Type B pancreatic cell (in vitro differentiated cells): ENCODE measurements at places on chromosomes 11 and 22.

- no peak for DNase-seq
These were observed 34.6 kb downstream of the ZNRF3 start for GRCh38 chr22:28917747-28918549.

DNA sequence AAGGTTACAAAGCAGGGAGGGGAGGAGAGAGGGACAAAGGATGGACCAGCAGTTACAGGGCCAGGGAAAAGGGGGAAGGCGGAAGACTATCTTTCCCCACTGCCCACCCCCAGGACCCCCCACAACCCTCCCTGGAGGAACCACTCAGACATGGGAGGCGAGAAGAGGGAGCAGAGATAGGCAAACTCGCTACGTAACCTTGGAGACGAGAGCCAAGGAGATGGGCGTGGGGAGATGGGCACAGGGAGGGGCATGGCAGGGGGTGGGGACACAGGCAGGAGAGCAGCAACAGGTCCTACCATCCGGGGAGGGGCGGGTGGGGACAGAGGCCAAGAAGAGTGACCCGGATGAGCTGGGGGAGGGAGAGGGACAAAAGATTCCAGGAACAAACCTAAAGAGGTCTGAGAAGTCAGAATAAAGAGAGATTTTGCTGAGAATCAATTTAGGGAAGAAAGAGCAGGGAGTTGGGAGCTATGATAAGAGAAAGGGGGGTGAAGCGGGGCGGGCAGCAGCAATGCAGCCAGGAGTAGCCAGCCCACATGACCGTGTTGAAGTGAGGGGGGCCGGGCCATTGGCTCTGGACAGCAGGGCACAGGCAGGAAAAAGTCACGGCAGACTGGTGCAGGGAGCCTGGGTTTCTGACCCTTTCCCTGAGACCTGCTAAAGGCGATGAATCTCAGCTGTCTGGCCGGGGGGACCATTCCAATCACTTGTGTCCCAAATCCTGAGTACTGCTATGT is 128.4 kb downstream of the BUD13 start:
- DNase-seq: no peak

DNA sequence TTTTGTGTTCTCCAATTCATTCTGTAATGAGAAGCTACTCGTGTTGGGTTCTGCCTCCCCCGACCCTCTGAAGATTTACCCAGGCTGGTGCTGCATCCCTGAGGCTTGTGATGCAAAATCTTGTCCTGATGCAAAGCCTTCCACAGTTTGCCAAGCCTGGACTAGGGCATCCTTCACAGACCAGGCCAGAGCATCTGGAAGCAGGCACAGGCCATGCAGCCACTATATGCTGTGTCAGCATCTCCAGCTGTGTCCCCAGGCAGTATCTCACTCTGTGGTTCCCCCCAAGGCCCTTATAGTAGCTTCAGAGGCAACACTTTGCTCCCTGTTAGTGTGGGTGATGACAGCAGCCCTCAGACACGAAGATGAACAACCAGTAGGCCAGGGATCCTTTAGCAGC is 77.3 kb upstream of the RCN1 start:
- DNase-seq: no peak

- DNase-seq: no peak
These were observed 24.1 kb downstream of the RGL4 start for GRCh38 chr22:23714596-23715578.

GRCh38 chr11:35598254-35599125 is 19.8 kb upstream of the FJX1 start:
- DNase-seq: no peak

DNA sequence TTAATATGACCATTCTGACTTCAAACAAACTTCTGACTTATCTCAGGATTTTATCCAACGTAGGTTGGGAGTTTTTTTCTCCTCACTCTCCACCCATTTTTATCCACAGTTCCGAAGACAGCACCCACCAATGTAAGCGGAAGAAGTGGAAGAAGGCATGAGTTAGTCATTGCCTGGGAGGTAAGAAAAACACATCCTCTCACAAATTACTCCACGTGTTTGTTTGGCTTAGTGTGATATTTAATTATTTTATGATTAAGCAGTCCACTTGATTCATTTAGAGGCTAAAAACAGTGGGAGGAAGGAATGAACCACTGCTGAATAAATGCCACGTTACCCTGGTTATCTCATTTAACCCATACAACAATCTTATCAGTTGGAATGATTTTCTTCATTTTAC is 389.6 kb upstream of the ARHGAP42 start:
- DNase-seq: no peak

DNA sequence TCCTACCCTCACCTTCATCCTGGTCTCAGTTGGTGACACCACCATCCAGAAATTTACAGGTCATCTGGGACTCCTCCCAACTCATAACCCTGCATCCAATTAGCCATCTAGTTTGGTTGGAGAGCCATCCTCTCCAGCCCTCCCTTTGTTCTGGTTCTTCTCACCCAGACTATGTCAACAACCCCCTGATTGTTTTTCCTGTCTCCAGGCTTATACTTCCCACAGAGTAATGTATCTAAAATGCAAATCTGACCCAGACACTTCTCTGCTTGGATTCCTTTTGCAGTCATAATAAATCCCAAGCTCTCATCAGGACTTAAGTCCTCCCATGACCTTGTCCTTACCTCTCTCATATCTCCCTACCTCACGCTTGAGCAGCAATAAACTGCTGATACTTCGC is 3.0 kb downstream of the TTC12 start:
- DNase-seq: no peak

GRCh38 chr11:117488996-117489952 is 161.6 kb downstream of the CEP164 start:
- no peak for DNase-seq

DNA sequence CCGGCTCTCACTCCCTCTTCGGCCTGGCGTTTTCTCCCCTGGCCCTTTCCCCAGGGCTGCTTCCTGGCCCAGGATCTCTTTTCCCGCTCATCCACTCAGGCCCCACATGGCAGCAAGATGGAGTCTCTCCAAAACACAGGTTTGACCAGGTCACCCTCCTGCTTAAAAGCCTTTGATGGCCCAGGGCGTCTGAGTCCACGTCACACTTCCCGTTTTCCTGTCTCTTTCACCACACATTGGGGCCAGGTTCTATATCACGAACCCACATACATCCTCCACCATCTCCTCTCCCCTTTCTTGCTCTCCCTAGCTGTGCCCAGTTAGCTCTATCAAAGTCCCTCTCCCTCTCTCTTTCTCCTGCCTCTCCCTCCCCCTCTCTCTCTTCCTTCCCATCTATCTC is 7.8 kb upstream of the LRRC32 start:
- DNase-seq: no peak

DNA sequence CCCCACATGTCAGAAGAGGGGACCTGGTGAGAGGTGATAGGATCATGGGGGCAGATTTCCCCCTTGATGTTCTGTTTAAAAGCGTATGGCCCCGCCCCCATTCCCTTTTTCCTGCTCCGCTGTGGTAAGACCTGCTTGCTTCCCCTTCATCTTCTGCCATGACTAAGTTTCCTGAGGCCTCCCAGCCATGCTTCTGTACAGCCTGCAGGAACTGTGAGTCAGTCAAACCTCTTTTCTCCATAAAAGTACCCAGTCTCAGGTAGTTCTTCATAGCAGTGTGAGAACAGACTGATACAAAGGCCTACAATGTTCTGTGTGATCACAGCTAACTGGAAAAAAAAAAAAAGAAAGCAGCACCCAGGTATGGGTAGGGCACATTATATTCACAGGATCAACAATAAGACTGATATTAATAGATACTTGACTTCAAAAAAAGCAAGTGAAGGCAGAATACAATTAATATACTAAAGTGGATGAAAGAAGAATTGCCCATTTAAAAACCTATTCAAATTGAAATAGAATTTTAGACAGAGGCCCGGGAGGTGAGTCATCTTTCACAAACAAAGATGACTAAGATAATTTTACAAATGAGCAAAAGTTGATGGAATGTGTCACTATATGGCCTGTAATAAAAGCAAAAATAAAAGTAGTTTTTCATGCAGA is 1.7 kb upstream of the OR52K1 start:
- no peak for DNase-seq

GRCh38 chr22:27842669-27843431 is 41.3 kb upstream of the MN1 start:
- DNase-seq: peak; percentile 43

GRCh38 chr22:43297270-43298061 is 45.7 kb downstream of the SCUBE1 start:
- DNase-seq: no peak

DNA sequence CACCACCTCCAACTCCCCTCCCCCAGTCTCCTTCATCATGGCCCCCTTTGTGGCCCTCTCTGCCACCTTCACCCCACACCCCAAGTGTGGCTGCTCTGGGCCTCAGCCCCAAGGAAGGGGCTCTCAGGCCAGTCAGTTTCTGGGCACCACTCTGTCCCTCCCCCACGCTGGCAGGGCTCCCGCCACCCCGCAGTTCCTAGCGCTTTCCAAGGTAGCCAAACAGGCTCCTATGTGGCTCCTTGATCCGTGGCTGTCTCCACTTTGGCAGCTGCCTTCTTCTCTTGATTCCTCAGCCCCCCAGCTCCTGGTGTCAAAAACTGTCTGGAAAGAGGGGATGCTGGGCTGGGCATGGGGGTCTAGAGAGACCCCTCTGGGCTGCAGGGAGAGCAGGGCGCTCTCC is 10.4 kb upstream of the CACNA1I start:
- no peak for DNase-seq

- no peak for DNase-seq
These were observed 32.6 kb downstream of the USH1C start for GRCh38 chr11:17511571-17511970.

- DNase-seq: no peak
These were observed 446.2 kb downstream of the INSC start for GRCh38 chr11:15560689-15561467.

DNA sequence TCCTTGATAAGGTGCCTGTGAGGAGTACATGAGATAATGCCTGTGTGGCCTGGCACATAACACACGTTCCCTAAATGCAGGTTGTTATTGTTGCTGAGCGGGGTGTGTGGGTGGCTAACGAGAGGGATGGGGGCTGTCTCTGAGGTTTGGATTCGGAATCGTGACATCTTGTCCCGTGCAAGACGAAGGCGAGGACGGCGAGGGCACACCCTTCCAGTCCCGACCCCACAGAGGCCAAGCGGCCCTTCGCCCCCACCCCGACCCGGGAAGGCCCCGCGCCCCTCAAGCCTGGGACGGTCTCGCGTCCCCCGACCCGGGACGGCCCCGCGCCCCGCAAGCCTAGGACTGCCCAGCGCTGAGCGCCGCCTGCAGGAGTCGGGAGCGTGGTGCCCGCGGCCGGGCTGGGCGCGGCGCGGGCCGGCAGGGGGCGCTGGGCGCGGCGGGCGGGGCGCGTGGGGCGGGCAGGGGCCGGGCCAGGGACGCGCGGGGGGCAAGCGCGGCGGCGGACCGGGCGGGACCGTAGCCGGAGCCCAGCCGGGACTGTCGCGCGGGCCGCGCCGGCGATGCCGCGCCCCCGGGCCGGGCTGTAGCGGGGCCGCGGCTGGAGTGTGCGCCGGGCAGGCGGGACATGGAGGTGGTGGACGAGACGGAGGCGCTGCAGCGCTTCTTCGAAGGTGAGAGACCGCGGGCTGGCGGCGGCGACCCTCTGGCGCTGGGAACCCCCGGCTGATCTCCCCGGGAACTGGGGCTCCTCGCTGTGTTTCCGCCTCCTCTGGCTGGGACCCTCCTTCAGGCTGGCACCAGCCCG is at the start of gene MYRF:
Gene MYRF (plus strand): TSS at position 520 of the 808 bp plus-strand sequence. CDS start 109 bp downstream, at position 629.
- DNase-seq: peak; percentile 84

- no peak for DNase-seq
These were observed 626 bp downstream of the TRIM22 start for GRCh38 chr11:5690216-5690615.

- no peak for DNase-seq
These were observed 24.5 kb downstream of the PISD start for GRCh38 chr22:31637447-31637890.

GRCh38 chr11:12692229-12693075 is 18.2 kb downstream of the TEAD1 start:
- peak; percentile 73 for DNase-seq

GRCh38 chr22:37803639-37804351 is 3.9 kb upstream of the GCAT start:
- DNase-seq: no peak

- peak; percentile 32 for DNase-seq
These were observed 266.0 kb upstream of the B3GAT1 start for GRCh38 chr11:134677891-134678551.

DNA sequence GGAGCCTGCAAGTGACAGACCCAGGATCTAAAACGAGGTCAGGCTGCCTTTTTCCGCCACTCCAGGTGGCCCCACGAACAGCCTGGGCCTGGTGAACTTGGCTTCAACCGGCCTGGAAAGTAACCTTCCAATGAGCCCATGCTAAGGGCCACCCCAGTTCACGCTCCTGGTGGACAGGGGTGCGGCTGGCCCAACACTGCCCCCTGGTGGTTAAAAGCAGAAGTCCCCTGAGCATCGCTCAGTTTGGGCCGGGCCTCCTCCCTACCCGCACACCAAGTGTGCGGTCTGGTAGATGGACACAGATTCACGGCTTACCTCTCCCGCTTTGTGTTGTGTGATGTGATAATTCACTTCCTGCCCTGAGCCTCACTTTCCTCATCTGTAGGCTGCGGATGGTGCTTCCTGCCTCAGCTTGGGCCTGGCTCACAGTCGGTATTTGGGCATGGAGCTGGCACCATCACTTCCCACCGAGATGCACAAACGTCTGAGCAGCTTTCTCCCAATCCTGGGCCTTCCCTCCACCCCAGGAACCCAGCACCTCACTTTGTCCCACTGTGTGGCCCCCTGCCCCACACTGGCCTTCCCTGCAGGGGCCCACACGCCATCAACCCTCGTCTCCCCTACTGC is 13.7 kb upstream of the SEC14L3 start:
- peak; percentile 74 for DNase-seq

- no peak for DNase-seq
These were observed 53.3 kb downstream of the CACNA1I start for GRCh38 chr22:39623603-39624500.

DNA sequence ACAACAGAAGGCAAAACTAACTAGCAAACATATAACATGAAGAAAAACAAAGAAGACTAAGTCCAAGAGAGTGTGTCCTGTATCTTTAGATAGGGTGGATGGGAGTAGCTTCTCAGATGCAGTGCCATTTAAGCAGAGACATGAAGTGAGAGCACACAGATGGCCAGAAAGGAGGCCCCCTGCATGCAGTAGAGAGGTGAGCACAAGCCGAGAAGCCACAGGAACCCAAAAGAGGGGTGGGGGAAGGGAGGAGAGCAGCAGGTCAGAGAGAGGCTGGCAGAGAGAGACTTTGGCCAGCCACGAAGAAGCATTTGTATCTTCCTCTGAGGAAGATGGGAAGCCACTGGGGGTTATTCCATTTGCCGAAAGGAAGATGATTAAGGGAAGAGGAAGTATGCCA is 86.7 kb downstream of the NTM start:
- DNase-seq: no peak
